BJ (cell line): ENCODE measurements at places on chromosomes 4 and X.
A peak's percentile ranks its signal among the peaks of the same experiment; 100 is the strongest.

GRCh38 chr4:6115342-6115741, 85.0 kb downstream of the JAKMIP1 start:
- DNase-seq: no peak

- peak; percentile 82 for DNase-seq
These were observed 9.8 kb upstream of the ACOT9 start for GRCh38 chrX:23752740-23753415.

DNA sequence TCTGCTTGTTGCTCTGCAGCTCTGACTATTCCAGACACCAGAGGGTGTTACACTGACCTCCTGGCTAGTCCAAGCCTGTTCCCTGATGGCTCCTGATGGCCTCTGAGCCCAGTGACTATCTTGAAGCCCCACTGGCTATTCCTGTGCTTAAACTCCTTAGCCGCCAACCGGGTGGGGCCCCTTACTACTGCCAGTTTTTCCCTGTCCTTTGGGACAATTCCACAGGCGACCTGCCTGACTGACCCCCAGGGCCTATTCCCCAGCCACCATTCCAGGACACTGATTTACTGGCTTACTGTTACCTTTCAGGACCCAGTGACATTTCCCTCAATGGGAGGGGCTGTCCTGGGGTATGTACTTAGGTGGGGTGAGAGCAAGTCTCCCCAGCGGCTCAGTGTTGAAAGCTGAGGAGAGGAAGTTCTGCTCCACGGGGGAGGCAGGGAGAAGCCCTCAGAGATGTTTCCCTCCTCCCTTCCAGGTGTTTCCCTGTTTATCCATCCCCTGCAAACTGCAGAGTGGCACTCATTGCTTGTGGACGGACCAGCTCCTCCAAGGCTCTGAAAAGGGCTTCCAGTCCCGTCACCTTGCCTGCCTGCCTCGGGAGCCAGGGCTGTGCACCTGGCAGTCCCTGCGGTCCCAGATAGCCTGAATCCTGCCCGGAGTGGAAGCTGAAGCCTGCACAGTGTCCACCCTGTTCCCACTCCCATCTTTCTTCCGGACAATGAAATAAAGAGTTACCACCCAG, 4.0 kb downstream of the TIMP1 start:
- DNase-seq: no peak

DNA sequence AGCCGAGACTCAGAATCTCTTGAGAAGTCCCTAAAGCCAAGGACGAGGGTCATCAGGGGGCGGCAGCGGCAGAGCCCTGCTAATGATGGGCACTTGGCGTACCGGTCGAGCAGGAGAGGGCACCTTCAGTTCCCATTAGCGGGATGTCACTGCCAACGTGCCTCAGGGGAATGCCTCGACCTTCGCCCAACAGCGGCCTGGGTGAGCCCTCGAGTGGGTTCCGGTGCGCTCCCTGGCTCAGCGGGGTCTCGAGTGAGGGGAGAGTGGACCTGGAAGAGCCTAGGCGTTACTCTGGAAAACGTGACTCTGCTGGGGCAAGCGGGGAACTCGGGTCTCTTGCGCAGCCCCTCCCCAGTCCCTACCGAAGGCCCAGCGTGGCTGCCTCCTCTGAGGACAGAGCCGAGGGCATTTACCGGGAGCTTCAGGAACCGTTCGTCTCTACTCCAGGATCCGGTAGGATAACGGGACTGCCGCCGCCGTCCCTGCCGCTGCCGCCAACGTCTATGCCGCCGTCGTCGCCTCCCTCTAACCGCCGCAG, 36.9 kb downstream of the PGRMC1 start:
- no peak for DNase-seq
